ENCODE measurements at places on chromosomes 1 and 21.

DNA sequence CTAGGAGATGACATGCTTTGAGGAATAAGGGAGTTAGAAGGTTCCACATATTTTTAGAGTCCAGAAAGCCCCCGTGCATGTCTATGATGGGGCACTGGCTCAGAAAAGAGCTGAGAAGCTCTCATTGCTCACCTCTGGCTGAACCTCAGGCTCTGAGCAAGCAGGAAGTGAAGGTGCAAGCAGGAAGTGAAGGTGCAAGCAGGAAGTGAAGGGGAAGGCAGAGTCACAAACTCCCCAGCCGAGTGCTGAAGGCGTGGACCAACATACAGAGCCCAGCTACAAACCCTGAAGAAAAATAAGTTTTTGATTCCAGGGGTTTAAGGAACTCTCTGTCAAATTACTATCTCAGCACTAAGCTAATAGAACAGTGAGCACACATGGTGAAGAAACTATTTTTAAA is 7.0 kb downstream of the KRTAP10-8 start:
- DNase-seq = no peak

DNA sequence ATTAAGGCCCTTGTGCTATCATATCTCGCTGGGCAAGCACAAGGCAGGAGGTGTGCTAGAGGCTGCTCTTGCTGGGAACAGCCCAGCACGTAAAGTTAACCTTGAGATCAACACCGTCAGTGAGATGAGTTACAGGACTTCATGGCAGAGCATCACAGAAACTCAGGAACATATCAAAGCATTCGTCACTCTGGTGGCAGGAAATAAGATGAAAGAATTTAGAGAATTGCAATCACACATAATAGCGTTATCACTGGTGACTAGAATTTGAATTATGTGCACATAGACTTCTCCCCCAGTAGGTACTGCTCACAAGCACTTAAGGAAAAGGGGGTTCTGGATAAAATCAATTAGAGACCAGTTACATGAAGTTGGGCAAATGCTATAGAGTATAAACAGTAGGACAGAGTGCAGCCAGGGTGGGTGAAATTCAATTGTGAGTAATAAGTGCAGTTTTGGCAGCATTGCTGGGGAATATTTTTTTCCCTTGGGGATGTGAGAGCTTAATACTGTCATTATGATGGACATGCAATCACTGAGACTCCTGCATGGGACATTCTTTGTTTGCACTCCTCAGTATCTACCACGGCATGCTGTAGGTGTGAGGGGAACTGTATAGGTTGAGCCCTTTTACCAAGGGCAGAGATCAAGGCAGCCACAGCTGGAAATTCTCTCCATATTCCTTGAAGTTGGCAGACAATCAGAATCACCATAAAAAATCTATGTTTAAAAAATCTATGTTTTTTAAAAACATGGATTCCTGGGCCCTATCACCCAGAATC is 44.2 kb upstream of the ARHGAP29 start:
- DNase-seq = no peak

- no peak for DNase-seq
Measured at GRCh38 chr1:87263785-87264184, 64.9 kb upstream of the LMO4 start.

- DNase-seq = no peak
Measured at GRCh38 chr21:17631195-17631594, 18.5 kb upstream of the BTG3 start.

- DNase-seq = no peak
Measured at GRCh38 chr1:115400891-115401290, 62.8 kb upstream of the NGF start.

- DNase-seq = peak; percentile 57
Measured at GRCh38 chr1:227774821-227775661, 39.8 kb downstream of the SNAP47 start.

DNA sequence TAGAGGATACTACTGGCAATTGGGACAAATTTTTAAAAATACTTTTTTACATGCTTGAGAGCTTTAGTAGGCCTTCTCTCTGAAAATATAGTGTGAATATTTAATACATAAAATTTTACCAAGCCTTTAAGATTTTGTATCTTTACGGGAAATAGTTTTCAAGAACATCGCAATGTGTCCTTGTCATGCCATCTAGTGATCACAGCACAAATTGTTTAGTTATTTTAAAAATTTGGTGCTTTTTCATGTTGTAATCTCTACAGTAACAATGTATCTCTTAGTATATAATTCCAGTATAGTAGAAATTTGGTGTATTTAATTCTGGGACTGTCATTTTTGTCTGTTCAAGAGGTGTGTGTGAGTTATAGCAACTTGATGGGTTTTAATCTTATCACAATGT is 6.7 kb downstream of the CDC7 start:
- no peak for DNase-seq

DNA sequence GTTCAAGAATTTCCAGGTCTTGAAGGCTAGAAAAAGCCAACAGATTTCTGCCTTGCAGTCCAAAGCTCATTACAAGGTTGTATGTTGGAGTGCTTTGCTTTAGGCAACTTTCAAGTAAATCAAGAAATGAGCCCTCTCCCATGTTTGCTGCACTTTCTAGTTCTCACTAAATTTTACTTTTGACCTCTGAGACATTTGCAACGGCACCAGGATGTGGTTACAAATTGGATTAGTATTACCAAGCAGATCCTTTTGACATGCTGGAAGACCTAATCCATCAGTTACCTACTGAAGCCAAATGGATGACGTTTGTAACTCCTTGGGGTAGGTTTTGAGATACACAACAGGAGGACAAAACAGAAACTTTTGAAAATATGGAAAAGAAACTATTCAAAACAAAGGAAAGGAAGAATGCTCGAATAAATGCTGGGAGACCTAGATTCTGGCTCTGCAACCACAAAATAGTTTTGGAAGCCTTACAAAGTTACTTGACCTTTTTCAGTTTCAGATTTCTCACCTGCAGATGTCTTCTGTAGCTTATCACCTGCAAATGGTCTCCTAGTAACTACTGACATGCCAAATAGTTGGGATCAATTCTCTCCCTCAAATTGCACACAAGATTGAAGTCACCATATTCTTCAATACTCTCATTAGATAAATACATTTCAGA is 251.7 kb upstream of the ADGRL2 start:
- no peak for DNase-seq

- DNase-seq = peak; percentile 32
Measured at GRCh38 chr1:116842654-116843053, 67.1 kb upstream of the PTGFRN start.

GRCh38 chr21:46099476-46099875 is 1.6 kb downstream of the COL6A2 start:
- DNase-seq = peak; percentile 78

- DNase-seq = no peak
Measured at GRCh38 chr1:41452704-41453290, 31.7 kb downstream of the EDN2 start.

DNA sequence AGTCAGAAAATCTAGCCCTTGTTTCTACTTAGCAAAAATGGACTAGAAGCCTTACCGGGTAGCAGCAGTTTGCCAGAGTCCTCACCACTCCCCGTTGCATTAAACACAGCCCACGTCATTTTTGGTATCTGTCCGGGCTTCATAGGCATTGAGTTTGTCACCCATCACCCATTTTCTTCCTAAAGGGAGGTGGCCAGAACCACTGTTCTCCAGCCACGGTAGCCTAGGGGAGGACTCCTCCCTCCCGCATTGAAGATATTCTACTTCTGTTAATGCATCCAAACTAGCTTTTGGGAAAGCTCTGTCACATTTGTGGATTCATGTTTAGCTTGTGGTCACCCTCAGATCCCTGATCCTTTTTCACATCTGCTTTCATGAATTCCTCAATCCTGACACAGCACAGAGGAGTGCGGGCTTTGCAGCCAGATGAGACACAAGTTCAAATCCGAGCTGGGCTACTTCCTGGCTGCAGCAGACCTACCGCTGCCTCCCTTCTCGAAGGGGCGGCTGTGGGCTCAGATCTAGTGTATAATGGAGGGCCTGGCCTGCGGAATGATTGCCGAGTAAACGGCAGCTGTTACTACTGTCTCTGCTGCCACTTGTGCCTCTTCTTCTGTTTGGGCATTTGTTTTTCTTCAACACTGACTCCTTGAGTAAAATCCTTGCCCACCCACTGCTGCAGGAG is 63.2 kb upstream of the EFHD2 start:
- no peak for DNase-seq

DNA sequence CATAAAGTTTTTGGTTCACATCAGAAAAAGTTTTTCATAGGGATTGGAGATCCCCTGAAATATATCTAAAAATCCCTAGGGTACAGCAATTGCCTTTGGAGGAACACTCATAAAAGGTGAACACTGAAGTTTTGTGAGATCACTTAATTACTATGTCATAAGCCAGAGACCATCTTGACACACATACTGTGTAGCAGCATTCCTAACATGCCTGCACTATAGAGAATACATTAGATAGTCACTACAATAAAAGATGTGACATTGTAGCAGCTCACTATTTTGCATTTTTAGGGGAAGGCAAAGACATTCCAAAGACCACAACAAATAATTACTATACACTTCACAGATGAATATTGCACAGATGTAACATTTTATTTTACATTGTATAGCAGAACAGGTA is 779.9 kb downstream of the KCNT2 start:
- DNase-seq = no peak

GRCh38 chr1:15178571-15179484 is 25.3 kb downstream of the TMEM51 start:
- peak; percentile 95 for DNase-seq

DNA sequence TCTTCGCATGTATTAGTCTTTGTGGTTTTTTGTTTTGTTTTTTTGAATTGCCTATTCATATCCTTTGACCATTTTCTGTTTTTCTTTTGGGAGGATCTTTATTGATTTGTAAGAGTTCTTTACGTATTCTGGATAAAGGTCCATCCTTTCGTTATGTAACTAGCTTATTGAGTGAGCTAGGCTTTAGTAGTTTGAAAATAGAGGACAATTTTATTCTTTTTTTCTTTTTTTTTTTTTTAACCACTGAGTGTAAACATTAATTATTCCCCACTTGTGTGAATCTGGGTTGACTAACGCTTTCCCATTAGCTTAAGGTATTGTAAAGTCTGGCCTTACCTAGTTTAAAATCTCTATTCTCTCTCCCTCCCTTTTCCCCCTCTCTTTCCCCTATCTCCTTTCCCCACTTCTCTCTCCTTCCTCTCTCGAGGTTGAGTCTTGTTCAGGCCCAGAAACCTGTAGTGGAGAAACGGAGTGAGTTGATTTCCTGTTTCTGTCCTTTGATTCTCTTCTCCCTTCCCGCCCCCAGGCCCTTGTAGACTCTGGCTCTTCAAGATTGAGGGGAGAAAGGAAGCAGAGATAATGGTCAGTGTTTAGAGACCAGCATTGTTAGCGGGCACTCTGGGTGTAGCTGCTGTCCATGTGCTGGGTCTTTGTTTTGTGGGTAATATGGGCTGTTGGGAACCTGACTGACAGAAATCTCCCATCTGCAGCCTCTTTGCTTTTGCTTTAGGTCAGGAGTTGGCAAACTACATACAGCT is 1.5 kb downstream of the MORC3 start:
- peak; percentile 27 for DNase-seq

- no peak for DNase-seq
Measured at GRCh38 chr1:10064416-10065343, 31.9 kb downstream of the UBE4B start.

DNA sequence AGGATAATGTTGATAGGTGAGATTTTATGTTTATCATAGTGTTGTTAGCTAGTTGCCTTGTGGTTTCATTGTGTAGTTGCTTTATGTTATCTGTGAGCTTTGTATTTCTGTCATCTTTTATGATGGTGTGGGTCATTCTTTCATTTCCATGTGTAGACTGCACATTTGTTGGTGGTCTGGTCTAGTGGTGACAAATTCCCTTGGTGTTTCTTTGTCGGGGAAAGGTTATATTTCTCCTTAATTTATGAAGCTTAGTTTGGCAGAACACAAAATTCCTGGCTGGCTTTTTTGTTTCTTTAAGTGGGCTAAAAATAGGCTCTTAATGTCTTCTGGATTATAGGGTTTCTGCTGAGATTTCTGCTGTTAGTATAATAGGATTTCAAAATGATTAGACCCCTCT is 347.2 kb upstream of the ADAMTS5 start:
- DNase-seq = peak; percentile 71

- no peak for DNase-seq
Measured at GRCh38 chr1:100629391-100629790, 90.2 kb upstream of the VCAM1 start.

DNA sequence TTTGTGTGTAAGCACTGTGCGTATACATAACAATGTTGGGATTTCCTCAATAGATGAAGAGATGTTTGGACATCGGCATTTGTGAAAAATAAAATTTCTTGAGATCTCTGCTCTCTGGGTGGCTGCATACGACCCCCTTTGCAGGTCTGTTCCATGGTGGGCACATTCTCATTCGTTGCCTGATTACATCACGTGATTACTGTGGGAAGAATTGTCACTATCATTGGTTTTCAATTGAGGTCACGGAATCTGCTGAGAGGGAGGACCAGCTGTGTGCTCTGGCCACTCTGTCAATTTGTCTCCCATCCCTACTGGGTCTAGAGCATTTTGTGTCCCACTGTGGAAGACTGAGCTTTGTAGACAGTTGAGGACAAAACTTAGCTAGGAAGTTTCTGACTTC is 81.8 kb downstream of the DISC1 start:
- no peak for DNase-seq

DNA sequence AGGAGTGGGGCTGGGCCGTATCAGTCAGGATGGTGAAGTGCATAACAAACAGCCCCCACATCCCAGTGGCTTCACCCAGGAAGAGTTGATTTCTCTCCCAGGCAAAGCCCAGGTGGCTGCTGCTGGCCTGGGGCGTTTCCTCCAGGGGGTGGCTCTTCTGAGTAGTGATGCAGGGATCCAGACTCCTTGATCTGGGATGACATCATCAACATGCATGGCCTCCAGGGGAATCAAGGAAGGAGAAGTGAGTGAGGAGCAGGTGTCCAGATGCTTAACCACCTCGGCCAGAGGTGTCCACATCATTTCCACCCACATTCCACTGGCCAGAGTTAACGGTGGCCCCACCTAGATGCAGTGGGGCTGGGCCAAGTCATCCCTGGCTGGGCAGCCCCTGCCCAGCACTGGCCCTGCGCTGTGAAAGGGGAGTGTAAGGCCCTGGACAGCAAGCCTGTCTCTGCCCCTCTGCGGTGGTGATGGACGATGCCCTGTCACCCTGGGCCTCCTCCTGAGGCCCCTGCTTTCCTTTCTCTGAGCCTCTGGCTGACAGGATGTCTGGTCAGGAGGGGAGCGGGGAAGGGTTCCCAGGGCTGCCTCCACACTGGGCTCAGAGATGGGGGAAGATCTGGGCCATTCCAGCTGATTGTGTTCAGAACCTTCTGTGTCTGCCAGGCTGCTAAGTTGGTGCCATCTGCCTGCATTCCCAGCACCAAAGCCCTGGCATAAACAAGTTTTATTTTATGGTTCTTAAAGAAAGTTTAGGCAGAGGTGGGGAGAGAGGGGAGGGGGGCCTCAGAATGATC is 598.2 kb downstream of the MATN1 start:
- no peak for DNase-seq

- DNase-seq = no peak
Measured at GRCh38 chr1:245648749-245649522, 494.2 kb downstream of the KIF26B start.

All from fibroblast of villous mesenchyme (primary cell).